ENCODE measurements at places on chromosomes 3 and 15.

GRCh38 chr3:14141602-14142341 is 16.9 kb downstream of the TMEM43 start:
- no peak for DNase-seq

DNA sequence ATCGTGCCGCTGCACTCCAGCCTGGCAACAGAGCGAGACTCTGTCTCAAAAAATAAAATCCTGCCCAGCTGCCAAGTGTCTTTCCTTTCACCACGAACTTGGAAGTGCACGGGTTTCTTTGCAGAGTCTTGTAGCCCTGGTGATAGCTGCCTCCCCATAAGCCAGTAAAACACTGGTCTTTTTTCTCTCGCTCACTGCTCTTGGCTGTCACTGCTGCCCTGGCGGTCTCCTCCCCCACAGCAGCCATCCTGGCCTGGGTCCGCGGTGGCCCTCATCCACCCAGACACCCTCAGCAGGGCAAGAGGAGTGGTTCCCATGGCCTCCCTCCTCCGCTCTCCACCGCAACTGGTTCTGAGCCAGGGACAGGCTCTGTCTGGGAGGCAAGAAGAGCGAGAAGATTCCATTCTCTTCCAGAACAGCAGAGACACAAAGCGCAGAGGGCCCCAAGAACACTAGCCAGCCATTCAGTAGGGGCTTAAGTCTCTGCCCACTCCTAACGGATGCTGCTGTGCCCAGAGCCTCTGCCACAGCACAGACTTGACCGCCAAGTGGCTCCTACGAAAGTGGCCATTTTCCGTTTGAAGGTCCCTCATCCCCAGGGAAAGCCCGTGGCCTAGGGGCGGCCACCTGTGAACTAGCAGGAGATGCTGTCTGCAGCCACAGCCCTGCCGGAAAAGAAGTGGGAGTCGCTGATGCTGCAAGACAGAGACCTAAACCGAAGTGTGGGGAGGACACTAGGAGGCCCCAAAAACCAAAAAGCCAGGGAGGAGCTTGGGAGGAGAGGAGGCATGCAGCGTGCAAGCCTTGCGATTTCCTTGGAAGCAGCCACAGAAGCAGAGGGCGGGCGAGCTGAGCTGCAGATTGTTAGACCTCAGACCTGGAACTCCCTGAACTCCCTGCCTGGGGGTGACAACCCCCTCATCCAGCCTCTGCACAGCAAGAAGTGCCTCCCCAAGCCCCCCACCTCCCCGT is 44.1 kb downstream of the KLHL25 start:
- no peak for DNase-seq

- DNase-seq = peak; percentile 20
Observed at GRCh38 chr3:16187213-16187790, 12.8 kb downstream of the GALNT15 start.

DNA sequence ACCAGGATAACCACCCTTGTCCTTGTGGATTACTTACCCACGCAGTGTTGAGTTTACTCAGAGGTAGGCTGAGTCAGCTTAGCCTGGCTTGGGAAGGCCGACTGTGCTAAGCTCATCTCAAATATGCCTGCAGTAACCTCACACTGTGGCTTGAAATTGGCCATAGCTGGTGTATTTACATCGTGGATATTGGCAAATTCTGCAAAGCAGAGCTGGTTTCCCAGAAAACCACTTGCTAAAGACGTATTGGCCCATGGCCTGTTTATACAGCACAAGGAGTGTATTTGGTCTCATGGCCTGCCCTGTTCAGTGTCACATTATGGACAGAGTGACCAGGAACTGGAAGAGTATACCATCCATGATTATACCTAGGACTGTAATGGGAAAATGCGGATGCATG is 170.5 kb upstream of the UBE3A start:
- no peak for DNase-seq

GRCh38 chr15:56963710-56964109 is 45.3 kb downstream of the TCF12 start:
- DNase-seq = no peak

DNA sequence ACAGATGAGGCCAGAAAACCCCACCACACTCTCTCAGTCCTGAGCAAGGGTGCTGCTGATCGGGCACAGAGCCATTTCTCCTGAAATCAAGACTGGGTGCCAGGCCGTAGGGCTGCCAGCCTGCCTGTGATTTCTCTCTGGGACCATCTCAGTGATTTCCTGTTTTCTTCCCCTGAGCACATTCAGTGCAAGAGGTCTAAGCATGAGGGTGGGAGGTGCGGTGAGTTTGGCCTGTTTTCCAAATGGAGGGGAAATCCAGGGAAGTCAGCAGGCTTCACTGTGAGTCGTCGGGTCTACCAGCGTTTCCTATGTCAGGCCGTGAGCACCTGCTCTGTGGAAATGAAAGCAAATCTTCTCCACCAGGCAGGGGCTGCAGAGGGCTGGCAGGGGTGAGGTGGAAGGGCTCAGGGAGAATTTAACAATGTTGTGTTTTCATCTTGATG is 82.3 kb downstream of the ST6GAL1 start:
- DNase-seq = no peak

DNA sequence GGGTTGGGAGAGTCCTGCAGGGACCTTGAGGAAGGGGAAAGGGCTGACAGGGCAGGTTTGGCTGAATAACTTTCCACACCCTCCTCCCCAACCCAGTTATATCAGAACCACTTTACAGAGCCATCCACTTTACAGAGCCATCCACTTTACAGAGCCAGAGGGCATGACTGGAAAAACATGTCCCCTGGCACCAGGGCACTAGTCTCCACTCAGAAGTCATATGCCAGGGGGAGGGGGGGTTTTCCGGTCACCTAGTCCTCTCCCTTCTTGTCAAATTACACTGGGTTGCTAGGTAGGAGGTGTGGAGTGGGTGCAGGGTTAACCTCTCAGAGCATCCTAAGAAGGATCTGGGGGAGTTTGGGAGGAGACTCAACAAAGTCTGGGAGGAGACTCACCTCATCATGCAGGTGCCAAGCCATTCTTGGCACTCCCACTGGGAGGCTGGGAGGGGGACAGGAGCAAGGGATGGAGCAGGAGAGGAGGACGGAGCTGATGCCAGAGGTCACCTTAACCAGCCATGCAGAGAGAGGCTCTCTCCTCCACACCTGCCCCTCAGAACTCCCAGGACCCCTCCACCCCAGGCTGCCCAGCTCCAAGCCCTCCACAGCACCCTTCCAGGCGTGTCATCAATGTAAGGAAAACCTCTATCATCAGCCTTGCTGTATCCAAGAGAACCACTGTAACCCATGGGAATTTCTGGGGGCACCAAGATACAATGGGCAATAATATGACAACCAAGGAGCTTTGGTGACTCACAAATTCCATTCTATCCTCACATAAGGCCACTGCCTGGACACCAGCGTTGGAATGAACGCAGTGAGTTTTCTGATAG is 1.7 kb downstream of the LRRC2 start:
- DNase-seq = no peak

- no peak for DNase-seq
Observed at GRCh38 chr3:188761439-188761838, 410.3 kb upstream of the TPRG1 start.

DNA sequence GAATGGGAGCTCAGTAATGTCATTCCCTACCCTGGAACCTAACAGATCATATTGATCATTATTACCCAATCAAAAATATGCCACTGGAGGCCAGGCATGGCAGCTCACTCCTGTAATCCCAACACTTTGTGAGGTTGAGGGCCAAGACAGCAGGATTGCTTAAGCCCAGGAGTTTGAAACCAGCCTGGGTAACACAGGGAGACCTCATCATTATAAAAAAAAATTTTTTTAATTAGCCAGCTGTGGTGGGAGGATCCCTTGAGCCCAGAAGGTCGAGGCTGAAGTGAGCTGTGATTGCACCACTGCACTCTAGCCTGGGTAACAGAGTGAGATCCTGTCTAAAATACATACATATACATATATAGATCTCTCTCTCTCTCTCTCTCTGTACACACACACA is 10.2 kb downstream of the IGDCC4 start:
- DNase-seq = no peak

DNA sequence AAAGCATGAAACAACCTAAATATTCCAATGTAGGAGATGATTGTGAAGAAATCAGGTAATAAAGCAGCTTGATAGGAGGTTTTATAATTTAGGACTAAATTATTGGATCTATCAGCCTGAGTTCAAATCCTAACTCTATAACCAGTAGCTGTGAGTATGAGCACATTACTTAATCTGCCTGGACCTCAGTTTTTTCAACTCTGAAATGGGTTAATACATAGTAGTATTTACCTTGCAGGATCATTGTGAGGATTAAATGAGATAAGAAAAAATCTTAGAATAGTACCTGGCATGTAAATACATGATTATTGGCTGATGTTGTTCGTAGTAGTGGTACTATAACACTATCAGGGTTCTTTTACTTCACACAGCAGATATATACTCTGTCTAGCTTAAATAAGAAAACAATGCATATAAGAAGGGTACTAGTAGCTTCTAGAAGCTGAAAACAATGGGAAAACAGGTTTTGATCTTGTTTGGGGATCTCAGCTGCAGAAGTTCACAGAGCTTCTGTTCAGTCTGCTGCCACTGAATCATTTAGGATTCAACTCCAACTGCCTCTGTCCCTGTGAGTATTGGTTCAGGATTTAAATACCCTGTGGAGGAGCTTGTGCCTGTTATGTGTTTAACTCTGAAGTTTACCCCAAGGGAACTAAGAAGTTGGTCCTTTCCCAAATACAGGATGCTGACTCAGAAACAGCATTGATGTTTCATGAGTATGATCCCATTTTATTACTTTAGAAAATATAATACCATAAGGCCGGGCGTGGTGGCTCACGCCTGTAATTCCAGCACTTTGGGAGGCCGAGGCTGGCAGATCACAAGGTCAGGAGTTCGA is 34.2 kb downstream of the KAT2B start:
- DNase-seq = no peak

GRCh38 chr3:144556392-144556791 is 584.8 kb downstream of the DIPK2A start:
- DNase-seq = no peak

DNA sequence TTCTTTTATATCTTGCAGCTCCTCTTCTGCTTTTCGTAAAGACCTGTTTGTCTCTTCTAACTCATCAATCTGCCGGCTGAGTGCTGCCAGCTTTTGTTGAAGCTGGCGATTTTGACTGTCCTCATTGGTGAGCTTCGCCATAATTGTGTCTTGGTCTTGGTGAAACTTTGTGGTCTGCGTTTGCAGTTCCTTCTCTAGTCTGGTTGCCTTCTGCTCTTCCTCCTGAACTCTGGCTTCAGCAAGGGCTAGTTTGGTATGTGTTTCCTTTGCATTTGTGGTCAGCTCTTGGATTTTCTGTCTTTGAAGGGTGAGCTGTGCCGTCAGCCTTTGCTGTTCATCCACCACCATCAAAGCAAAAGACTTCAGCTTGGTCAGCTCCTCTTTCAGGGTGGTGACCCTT is 32.9 kb downstream of the CMSS1 start:
- no peak for DNase-seq

GRCh38 chr15:40040770-40041169 is 1.8 kb upstream of the SRP14 start:
- no peak for DNase-seq

All from NCI-H524 treated with DMSO at 0.1 percent for 48 hours (cell line).